ENCODE measurements at places on chromosomes 7 and 10.

DNA sequence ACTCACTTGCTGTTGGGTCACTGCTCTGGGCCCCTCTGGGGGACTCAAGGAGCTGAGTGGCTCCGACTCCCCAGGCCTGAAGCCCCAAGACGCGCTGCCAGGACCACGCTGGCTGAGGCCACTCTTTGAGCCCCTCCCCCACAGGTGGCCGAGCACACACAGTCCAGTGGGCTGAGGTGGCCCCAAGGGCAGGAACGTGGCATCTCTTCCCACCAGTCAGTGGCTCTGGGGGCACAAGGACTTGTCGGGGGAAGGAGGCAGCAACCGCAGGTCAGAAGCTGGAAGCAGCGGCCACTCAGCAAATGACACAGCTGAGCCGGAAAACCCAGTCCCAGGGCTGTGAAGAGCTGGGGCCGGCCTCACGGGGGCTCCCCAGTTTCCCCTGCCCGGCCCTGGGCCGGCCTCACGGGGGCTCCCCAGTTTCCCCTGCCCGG lies 24.1 kb downstream of the GRIFIN start:
- DNase-seq = peak; percentile 25

- DNase-seq = no peak
These were observed 1060.3 kb upstream of the CELF2 start for GRCh38 chr10:9957351-9957750.

- peak; percentile 86 for DNase-seq
These were observed at the start of gene XPNPEP1 for GRCh38 chr10:109922976-109923921. Gene XPNPEP1, minus strand, starts transcription at chr10:109923511. Its CDS starts 78 bp downstream, at chr10:109923433.

DNA sequence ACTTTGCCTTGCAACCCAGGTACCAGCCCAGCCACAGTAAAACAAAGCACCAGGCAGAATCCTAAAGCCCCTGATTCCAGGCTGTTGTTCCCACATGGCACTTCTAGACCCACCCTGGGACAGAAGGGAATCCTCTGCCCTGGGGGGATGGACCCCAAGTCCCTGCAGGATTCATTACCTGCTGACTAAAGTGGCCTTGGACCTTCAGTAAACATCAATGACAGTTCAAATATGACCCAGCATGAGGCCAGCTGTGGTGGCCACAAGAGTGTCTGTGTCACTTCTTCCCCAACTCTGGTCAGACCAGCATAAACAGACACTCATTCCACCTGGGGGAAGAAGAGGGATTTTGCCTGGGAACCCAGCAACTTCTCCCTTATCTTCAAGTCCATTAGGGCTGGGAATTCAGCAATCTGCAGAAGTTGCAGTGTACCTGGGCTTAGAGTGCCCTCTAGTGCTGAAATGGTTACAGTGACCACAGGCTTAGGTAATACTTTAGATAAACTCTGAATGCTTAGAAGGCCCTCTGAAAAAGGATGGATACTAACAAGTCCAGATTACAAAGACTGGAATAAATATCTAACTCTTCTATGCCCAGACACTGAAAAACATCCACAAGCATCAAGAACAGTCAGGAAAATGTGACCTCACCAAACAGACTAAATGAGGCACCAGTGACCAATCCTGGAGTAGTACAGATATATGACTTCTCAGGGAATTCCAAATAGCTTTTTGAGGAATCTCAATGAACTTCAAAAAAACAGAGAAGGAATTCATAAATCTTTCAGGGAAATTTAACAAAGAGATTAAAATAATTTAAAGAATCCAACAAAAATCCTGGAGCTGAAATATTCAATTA lies 108.5 kb upstream of the TMEM168 start:
- DNase-seq = peak; percentile 23

- DNase-seq = no peak
These were observed 6.4 kb downstream of the CLDN12 start for GRCh38 chr7:90409667-90410066.

DNA sequence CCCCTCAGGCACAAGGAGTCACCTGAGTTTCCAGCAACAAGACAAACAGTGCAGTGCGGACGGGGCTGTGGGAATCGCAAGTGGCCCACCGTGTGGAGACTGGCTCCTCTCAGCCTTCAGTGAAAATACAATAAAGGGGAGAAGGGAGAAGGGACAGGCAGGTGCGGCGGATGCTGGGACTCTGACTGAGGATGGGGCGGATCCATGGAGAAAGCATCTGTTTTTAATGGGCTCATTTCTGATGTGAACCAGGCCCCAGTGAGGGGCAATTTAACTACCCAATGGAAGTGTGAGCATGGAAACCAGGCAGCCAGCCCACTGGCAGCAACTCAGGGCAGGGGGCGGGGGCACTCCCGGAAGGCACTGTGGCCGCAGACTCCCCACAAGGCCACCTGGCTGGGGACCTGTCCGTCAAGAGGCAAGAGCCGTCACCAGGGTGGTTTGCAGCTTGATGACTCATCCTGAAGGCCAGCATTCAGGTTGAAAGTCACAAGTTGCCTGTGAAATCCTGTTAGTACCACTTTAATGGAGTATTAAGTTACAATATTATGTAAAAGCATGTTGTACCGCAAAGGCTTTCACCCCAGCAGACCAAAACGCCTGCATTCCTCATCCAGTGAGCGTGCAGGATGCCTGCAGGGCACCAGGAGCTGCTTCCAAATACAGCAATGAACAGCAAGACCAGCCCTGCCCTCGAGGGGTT lies 476.4 kb downstream of the PTPRN2 start:
- DNase-seq = no peak

DNA sequence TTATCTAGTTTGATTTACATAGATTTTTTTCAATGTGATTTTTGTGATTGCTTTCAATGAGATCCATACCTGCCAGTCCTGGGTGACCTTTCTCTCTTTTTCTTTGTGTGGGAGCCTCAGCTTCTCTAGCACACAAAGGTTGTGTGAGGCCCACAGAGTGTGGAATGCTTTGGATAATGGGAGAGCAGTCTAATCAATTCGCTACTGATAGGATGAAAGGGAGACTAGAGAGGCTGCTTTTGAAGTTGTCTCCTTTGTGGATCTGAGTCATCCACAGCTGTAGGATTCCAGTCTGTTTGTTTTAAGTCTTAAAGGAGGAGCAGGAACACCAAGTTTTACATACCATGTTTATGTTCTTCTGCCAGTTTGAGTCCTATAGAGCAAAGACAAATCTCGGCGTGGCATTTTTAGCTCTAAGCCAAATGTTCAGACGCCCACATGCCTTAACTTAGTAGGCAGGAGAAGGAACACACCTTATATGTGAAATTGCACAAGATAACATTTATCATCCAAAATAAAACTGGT lies 330.0 kb downstream of the ARL4A start:
- DNase-seq = no peak

- no peak for DNase-seq
These were observed 48.1 kb downstream of the CDC123 start for GRCh38 chr10:12243864-12244620.

DNA sequence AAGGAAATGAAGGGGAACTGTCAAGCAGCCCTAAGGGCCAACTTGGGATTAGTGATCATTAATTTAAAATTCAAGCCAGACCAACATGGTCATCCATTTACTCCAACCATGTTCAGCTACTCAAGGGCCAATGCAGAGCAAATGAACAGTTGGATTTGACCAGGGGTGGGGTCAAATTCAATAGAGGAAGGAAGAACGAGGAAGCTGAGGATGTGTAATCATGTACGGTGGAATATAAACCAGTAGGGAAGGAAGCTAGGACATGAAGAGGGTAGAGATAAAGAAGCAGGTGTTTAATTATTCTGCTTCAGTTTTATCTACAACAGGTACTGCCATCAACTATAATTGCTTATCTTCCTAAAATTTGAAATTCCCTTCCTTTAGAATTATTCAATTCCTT lies 81.6 kb downstream of the HIBADH start:
- no peak for DNase-seq

GRCh38 chr10:108612485-108612884 lies 1310.8 kb downstream of the XPNPEP1 start:
- no peak for DNase-seq
